ENCODE measurements at places on chromosomes 5 and 9. TPM values are rescaled to one million over a fixed set of nuclear protein-coding genes. Genes with fewer than 3 reads are reported as not detected.

CNTRL gene
- 84.3 TPM for total RNA-seq

NPR3 gene
- total RNA-seq: not detected

GFI1B gene
- total RNA-seq: not detected

FAM169A gene
- total RNA-seq: 3.8 TPM
